Forelimb muscle (tissue), 1 donor: ENCODE measurements at places on chromosomes 12 and 14. TPM values are rescaled to one million over a fixed set of nuclear protein-coding genes. Genes with fewer than 3 reads are reported as not detected.

- no peak for DNase-seq
These were observed 633 bp downstream of the STX2 start for GRCh38 chr12:130838284-130838950.

- DNase-seq, result no peak
These were observed 42.1 kb downstream of the KRT80 start for GRCh38 chr12:52149651-52150241.

GRCh38 chr14:67668559-67668958 is 5.9 kb downstream of the VTI1B start:
- DNase-seq, result no peak

BICDL1 gene
- 4.9 TPM for polyA plus RNA-seq

DNA sequence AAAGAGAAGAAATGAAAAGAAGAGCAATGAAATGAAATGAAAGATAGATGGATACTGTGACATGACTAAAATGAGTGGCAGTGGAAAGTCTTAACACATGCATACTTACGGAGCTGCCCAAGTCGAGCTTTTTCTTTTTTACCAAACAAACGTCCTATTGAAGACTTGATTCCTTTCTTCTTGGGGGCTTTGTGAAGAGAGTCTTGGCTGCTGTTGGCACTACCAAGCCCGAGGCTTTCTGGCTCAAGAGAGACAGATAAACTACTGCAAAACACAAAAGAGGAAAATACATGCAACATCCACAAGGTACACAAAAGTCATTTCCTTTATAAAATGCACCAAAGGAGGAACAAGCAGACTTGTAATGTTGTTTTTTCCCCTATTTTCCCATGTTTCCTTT is 261.2 kb downstream of the ACSS3 start:
- DNase-seq, result no peak

HOXC12 gene
- polyA plus RNA-seq, result not detected

DNA sequence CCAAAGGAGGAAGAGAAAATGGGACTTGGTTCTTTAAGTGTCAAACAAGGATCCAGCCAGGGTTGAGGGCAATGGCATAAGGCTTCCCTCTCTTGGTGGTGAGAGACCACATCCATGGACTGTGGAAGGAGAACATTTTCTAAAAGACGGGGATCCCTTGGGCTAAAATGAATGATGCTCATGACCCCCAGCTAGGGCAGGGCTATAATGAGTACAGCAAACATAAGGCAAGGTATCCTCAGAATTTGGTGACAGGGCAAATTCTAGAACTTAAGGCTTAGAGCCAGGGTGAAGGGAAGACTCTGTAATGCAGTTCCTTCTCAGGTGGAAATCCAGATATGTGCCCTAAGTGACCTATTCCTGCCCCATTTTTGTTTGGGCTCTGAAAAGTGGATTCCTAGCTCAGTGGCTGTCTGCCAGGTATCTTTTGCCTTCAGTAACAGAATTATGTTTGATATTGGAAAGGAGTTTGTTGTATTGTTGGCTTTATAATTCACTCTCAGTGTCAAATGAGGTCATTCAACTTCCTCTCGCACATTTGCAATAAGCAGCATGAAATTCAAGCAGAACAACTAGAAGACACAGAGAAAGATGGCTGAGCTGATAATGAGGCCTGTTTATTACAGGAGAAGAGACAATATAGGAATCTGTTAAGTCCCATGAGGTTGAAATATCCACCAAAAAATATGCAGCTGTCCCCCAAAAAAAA is 76.8 kb downstream of the DAD1 start:
- no peak for DNase-seq

CCDC175 gene
- not detected for polyA plus RNA-seq

SLC15A4 gene
- 22.4 TPM for polyA plus RNA-seq

GRCh38 chr12:64099397-64099796 is 122.7 kb downstream of the KICS2 start:
- peak; percentile 84 for DNase-seq

DAD1 gene
- 111 TPM for polyA plus RNA-seq

ESPL1 gene
- polyA plus RNA-seq, result 4.3 TPM

GRCh38 chr12:25524366-25524765 is 28.7 kb downstream of the LMNTD1 start:
- DNase-seq, result no peak

DNA sequence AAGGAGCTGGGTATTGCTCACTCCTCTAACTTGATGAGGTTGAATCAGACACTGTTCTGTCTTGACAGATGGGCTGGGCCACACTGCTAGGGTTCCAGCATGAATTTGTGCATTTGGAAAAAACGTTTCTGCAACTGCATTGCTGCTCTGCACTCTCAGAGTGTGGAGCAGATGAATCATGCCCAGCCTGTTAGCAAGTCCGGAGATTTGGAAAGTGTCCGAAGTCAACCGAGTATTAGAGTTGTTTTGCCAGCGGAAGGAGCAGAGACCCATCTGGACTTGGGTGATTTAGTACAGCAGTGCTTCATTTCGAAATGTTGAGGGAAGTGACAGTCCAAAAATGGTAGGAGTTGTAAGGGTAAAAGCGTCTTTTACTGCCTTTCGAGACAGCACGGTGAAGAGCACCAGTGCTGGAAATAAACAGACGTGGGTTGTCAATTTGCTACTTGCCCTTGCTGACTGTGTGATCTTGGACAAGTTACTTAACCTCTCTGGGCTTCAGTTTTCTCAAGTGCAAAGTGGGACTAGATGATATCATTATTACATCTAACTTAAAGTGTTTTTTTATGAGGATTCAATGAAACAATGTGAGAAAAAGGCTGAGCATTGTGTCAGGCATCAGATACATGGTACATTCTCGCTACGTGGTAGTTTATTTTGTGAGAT is 139.5 kb downstream of the CHST11 start:
- no peak for DNase-seq

DNA sequence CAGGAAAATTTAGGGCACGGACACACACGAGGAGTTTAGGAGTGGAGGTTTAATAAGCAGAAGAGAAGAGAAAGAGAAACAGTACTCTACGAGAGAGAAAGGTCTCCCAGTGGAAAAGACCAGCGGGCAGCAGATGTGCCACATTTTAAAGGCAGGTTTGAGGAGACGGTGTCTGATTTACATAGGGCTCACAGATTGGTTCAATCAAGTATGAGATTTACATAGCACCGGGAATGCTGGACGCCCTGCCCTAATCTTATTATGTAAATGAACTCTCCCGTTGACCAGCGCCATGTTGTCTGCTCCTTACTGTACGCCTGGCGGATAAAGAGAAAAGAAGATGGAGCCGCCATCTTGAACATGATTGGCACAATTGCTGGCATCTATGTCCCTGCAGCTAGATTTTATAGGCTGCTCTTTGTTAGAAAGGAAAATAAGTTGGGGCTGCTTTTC is 17.9 kb downstream of the NFKBIA start:
- no peak for DNase-seq

RFX4 gene
- polyA plus RNA-seq, result 0.15 TPM

FBXO33 gene
- 4.5 TPM for polyA plus RNA-seq

OR4K1 gene
- polyA plus RNA-seq, result not detected

DNA sequence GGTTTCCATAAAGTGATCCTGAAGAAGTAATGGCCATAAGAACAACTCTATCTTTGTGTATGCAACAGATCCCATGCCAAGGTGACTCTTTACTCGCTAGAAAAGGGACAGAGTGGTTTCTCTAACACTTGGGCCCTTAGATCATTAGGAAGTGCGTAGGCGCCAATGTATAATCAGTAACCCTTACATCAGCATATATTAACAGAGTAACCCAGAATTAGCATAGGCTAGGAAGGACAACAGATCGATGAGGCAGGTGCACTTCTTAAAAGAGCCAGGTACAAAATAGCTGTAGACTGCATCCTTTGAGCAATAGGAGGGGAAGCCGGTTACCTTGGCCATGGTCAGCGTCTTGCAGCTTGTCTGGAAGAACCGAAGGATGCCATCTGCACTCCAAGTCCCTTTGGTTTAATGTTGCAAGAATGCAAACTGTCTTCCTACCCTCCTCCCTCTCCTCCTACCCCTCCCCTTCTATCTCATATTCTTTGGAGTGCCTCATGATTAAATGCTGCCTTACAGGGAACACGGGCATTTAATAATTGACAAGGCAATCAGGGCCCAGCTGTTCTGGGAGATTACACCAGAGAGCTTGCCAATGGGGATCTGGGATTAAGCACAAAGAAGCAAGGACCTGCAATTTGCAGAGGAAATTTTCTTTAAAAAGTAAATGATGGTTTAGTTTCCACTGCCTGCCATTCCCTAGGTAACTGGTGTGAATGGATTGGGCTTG is 8.0 kb downstream of the GSG1 start:
- no peak for DNase-seq

DNA sequence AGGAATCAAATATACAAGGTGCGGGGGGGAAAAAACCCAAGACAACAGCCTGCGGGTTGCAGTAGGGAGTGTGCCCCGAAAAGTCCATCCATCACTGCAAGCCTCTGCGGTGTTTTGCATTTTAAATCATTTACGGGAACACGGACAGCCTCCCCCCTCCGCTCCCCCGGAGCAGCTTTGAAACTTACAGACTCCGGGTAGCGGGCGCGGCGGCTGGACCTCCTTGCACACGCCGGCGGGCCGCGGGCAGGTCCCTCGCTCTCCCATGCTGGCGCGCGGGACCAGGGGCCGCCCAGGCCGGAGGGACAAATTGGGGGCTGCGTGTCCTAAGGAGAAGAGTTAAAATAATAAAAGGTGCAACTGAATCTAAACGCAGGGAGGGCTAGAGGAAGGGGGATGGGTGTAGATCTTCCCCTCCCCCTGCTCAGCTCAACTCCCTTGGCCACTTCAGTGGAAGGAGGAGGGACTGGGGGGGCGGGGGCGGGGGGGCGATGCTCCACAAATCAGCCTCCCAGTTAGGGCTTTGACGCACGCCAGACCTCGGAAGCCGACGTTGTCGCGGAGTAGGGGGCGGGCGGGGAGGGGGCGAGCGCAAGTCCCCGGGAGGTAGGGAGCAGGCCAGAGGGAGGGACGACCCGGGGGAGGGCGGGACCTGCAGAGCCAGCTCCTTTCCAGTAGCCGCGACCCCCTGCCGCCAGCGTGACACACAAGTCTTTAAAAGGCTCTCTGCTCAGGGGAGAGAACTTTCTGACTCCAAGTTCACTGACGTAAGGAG is at the start of gene KCNJ8:
Gene KCNJ8 (minus strand): TSS at position 349 of the 775 bp plus-strand sequence. CDS start 1,090 bp downstream, outside the sequence.
- DNase-seq, result no peak

NID2 gene
- 71.7 TPM for polyA plus RNA-seq

GRCh38 chr12:119989731-119990381 is 820 bp downstream of the BICDL1 start:
- DNase-seq, result no peak

- no peak for DNase-seq
These were observed 1.8 kb downstream of the SLC38A1 start for GRCh38 chr12:46266869-46267574.

DNA sequence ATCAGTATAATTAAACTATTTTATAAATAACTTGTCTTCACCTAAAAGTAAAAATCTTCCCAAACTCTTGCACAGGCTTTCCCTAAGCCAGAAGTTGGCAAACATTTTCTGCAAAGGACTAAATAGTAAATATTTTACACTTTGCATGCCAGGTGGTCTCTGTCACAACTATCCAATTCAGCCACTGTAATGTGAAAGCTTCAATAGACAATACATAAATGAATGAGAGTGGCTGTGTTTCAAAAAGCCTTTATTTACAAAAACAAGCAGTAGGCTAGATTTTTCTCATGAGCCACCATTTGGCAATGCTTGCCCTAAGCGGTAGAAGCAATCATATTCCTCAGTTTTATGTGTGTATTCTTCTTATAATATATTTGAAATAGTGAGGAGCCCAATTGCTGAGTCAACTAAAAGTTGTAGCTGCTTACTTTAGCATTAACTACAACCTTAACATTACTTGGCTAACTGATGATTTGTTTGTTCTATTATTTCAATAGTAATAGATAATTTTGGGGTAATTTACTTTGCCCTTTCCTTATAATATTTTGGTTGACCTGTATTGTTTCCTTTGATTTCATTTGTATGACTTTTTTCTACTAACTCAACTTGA is 236.0 kb upstream of the SYT1 start:
- DNase-seq, result no peak

- DNase-seq, result no peak
These were observed 31.8 kb upstream of the PPP1R13B start for GRCh38 chr14:103879118-103879569.

DNA sequence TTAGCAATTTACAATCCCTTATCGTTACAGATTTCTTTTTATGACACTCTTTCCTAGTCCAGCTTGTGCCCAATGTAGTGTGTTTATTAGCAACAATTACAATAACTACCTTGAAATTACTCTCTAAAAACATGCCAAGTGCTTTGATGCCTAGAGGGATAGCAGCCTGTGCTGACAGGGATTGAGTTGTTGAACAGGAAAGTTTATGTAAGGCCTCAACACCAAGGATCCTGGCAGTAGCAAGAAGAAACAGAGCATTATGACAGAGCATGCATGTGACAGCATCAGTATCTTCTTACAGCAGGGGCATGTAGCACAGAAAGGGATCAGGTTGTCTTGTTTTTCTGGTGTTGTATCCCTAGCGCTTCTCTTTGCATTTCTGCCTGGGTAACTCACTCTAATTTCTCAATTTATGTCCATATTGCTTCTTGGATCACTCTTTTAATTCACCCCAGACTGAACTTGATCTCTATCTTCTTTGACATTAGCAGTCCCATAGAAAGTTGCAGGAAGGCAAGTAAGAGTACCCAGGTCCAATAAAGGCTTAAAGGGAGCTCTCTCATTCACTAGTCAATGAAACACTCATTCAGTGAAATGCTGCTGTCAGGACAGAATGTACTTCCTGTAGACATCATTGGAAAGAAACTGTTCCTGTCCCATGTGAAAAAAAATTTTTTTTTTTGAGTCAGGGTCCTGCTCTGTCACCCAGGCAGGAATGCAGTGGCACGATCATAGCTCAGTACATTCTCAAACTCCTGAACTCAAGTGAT is 220.0 kb upstream of the GRIP1 start:
- DNase-seq, result no peak

CELA1 gene
- not detected for polyA plus RNA-seq

DNA sequence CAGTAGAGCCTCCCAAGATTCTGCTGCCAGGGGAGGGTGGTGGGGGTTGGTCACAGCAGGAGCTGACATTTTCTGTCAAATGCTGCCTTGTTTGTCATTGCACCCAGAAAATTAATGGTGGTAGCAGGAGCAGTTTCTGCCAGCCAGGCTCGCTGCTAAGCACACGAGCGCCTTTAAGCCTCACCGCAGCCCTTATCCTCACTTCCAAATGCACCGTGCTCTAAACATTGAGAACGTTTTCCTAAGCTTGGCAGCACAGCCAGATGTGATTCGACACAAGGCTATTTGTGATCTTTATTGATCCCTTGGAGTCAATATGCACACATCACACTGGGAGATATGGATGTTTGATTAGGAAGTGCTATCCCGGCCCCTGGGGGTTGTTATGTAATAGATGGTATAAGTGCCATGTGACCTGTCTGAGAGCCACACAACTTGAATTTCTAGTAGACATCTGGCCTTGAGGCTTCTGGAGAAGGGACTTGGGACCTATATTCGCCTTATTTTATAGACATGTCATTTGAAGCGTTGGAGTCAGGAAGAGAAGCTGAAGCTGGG is 31.6 kb upstream of the BEGAIN start:
- no peak for DNase-seq

ZNF84 gene
- 24.1 TPM for polyA plus RNA-seq

GRCh38 chr12:100995201-100995600 is 200.6 kb downstream of the ANO4 start:
- DNase-seq, result no peak

RDH16 gene
- 0.40 TPM for polyA plus RNA-seq

PEBP1 gene
- polyA plus RNA-seq, result 134 TPM

OR6C75 gene
- not detected for polyA plus RNA-seq

- no peak for DNase-seq
These were observed 128.5 kb upstream of the ATF1 start for GRCh38 chr12:50635364-50635763.
